Osteocyte (in vitro differentiated cells): ENCODE measurements at places on chromosomes 16 and 17. TPM values are rescaled to one million over a fixed set of nuclear protein-coding genes. Genes with fewer than 3 reads are reported as not detected.

Gene CCL23
- not detected in 2 replicates for total RNA-seq

Gene ENPP7
- total RNA-seq, result not detected in 2 replicates

Gene WNT9B
- total RNA-seq, result not detected in 2 replicates

Gene ASGR2
- not detected in 2 replicates for total RNA-seq

Gene SPAG7
- total RNA-seq, result 90.8 and 92.9 TPM in 2 replicates

Gene HEATR9
- not detected in 2 replicates for total RNA-seq

Gene OTOA
- total RNA-seq, result 0.08 TPM in 1 of 2 replicates, not detected in the other

Gene ZNF750
- total RNA-seq, result not detected in 2 replicates

Gene HOXB9
- not detected in 2 replicates for total RNA-seq

Gene PSKH1
- total RNA-seq, result 43.9 and 45.5 TPM in 2 replicates

Gene SSTR5
- total RNA-seq, result not detected in 2 replicates

Gene TOM1L1
- 33.9 and 34.6 TPM in 2 replicates for total RNA-seq

Gene OTOP3
- not detected in 2 replicates for total RNA-seq
